Stimulated activated CD4-positive, alpha-beta T cell treated with anti-CD3 and anti-CD28 coated beads, Interleukin-2, amount 100 ng/mL, for 48 hours (primary cell): ENCODE measurements at places on chromosomes 12 and 14.

- DNase-seq = no peak
These were observed 586.4 kb downstream of the AACS start for GRCh38 chr12:125651625-125652024.

GRCh38 chr14:83173687-83174086, 1640.0 kb upstream of the SEL1L start:
- DNase-seq = no peak

DNA sequence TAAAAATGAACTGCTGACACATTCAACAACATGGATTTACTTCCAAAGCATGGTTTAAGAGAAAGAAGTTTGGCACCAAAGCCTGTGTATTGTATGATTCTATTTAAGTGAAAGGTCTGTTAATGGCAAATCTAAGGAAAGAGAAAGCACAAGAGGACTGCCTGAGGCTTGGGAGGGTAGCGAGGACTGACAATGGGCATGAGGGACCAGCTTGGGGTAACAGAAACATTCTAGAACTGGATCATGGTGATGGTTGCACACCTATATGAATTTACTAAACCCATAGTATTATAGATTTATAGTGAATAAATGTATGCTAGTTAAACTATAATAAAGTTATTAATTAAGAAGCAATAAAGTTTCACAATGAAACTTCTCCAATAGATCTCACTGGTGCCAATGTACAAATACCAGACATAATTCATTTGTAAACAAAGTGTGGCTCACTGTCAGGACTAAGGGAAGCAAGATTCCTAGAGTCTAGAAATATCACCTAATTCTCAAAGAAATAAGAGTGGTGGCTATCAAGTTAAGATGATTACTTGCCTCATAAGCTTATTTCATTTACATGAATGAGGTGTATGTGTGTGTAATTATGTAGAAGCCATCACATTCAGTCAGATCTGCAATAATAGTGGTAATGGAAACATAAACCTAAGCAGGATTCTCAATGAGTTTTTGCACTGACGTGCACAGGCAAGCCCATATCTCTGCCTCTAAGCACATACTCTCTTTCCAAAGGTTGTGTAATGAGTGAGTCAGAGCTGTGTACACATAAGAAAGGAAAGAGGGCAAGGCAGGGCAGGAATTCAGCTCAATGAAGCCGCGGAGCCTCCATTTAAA, 353.4 kb downstream of the KCNH5 start:
- DNase-seq = no peak

DNA sequence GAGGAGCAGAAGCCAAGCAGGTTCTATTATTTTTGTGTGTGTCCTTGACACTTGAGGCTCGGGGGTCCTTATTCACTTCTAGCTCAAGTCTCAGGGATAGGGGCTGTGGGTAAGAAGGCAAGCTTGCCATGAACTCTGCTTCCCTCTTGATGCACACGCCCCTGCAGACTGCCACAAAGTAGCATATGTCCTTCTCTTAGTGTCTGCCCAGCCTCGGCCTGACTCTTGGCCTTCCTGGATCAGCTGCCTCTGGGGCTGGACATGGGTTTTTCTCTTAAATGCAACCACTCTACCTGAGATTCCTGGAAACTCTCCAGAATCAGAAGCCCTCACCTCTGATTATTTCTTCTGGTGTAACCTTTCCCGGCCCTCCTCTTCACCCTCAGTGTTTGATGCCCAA, 28.2 kb upstream of the PEX5 start:
- no peak for DNase-seq

- DNase-seq = no peak
These were observed 85.7 kb downstream of the SAMD4A start for GRCh38 chr14:54652605-54653052.

DNA sequence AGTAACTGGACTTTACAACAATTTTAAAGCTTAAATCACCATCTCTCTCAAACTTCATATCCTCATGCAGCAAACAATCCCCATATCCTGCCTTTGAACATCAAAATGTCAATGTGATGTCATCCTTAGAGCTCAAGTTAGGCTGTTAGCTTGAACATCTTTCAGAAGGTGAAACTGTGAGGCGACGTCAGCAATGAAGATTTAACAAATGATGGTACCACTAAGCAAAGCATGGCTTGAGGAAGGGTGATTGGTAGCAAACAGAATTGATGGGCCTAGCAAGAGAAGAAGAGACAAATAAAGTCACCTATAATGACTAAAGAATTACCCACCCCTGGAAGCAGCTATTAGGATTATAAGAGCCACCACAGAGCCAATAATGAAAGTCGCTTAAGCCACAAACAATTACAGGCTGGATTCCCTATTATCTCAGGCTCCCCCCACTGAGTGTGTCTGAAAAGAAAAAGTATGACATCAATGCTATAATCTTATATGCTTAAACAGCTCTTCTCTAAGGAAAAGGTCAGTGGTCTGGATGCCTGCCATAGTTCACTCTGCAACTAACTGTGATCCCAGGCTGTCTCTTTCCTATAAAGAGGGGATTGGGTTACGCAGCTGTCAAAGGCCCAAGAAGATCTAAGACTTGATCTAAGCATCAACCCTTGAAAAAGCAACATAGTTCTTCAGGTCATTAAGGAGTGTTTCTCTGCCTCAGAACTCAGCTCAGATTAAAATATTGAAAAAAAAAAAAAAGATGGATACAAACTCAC, 18.1 kb downstream of the EGLN3 start:
- DNase-seq = no peak

DNA sequence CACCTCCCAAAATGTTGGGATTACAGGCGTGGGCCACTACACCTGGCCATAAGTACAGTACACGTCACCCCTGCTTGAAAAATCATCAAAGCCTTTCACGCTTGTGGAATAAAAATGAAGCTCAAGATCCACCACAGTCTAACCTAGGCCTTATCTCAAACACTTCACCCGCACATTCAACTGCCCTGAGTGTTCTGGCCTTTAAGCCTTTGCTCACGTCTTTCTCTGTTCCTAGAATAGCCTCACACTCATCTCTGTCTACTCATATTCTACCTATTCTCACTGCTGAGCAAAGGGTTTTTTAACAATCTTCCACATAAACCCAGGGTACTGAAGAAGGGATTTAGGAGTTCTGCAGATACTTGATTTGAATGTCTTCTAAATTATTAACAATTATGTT, 9.9 kb downstream of the CALCOCO1 start:
- no peak for DNase-seq

DNA sequence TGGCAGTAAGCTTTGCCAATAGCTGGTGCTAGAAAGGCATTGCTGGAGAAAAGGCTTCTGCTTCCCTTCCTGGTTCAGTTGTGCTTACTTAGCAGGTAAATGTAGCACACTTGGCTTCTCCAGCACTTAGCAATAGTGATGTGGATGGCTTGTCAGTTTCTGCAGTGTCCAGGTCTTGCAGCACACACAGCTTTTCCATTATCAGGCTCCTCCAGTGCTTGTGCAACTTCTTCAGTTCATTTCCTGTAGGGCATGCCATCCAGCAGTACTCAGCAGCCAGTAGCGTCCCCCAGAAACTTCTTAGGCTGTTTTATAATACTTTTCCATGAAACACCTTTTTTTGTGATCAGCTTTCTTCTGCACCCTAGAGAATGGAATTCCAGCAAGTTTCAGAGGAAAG, 154.6 kb downstream of the SLC6A15 start:
- no peak for DNase-seq
